Suppressor macrophage treated with lipopolysaccharide for 4 hours (primary cell): ENCODE measurements at places on chromosomes 4 and X.

DNA sequence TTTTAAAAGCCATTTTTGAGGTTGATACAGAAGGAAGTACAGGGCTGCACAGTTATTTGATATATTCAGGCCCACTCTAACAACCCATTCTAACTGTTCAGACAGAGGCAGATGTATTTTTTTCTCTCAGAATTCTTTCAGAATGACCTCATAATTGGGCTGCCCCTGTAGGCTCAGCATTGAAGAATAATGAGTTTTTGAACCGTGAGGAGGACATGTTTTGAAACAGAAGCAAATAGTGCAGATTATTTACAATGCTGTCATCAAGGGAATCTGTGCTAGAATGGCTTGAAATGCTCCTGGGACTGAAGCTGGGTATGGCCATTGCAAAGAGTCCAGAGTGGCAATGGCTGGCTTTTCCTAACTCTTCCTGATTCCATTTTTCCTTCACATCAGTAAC is 158.1 kb downstream of the SOX3 start:
- no peak for DNase-seq

DNA sequence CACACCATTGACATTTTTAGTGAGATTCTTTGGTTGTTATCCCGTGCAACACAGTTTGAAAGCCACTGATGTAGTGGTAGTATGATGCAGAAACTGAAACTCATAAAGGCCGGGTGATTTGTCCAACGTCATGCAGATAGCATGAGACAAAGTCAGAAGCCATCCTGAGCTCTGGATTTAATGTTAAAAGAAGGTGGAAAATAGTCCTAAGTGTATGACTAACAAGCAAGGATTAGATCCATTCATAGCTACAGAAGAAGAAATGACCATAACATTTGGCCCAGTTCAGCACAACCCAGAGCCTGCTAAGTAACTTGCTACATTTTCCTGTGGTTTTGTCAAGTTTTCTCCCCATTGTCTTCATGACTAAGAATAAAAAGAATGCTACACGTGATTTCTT is 142.4 kb downstream of the AMELX start:
- DNase-seq: no peak

DNA sequence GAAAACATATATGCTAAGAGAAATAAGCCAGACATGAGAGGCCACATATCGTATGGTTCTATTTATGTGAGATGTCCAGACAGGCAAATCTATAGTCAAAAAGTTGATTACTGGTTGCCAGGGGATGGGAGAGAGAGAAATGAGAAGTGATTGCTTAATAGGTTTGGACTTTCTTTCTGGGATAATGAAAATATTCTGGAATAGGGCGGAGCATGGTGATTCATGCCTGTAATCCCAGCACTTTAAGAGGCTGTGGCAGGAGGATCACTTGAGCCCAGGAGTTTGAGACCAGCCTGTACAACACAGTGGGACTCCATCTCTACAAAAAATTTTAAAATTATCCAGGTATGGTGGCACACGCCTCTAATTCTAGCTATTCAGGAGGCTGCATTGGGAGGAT is 22.4 kb downstream of the RBM47 start:
- peak; percentile 64 for DNase-seq

DNA sequence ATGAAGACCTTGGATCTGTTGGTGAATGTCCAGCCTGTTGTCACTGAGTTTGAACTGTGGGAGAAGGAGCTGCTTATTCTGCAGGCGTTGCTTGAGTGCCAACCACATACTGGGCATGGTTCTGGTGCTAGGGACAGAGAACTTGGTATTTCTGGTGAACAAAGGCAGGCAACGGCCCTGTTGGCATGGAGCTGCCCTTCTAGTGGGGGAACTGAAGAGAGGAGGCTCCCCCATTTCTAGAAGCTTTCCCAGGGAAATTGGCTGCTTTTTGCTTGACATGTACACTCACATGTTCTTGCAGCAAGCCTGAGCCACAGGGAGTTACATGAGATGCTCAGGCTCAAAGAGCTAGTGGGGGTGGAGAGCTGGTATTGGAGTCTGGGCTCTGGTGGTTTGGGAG is 8.9 kb upstream of the CD38 start:
- DNase-seq: no peak

GRCh38 chrX:41009850-41010846 is 75.1 kb upstream of the USP9X start:
- peak; percentile 87 for DNase-seq

DNA sequence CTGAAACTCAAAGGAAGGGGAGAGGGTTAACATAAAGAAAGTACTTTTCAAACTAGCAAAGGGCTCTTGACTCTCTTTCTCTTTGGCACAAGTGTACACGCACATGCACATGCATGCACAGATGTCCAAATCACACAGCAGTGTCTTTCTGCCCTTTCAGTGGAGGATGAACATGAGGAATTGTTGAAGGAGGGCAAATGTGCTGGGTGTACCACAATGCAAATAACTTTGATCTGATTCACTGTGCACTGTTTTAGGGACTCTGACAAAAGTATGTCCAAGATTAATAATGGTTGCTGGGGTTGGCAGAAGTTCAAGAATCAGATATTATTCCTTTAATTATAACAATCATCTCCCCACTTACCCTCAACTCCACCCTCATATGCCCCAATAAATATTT is 93.8 kb downstream of the GPC4 start:
- DNase-seq: no peak

- no peak for DNase-seq
Measured at GRCh38 chr4:43456383-43456782, 563.9 kb downstream of the GRXCR1 start.

GRCh38 chr4:141247430-141247780 is 26.7 kb downstream of the ZNF330 start:
- peak; percentile 11 for DNase-seq

GRCh38 chr4:73308286-73308685 is 49.7 kb upstream of the ANKRD17 start:
- DNase-seq: peak; percentile 64

DNA sequence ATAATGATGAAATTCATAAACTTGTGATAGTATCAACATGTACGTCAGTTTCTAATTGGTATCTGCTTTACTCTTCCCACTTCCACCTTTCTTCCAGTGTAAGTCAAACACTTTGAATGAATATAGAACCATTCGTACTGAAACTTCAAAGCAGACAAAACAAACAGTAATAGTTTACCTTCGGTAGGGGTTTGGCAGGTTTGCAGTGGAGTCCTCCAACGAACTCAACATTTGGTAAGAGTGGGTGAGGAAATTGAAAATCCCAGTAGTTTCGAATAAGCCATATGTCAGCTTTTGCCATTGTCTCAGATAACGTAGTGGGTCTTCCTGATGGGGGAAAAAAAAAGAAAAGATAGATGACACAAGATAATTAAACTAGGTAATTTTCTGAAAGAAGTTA is 2.2 kb downstream of the UGT2B4 start:
- no peak for DNase-seq

DNA sequence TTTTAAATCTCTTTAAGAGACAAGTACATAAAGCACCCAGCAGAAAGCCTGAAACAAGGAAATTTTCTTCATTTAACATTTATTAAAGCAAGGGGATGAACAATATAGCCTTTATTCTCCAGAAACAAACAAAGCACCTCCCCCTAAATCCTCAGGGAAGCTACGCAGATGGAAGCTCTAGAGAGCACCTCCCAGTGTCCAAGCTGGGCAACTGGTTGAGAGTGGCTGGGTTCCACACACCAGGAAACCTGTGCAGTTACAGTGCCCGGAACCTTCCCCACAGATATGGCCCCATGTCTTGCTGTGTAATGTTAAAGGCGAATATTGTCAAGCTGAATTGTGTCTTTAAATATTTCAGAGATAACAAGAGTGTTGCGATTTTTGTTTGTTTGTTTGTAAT is 8.9 kb upstream of the TRIML1 start:
- DNase-seq: no peak
